ENCODE measurements at places on chromosomes 16 and 17. TPM values are rescaled to one million over a fixed set of nuclear protein-coding genes. Genes with fewer than 3 reads are reported as not detected.

DNA sequence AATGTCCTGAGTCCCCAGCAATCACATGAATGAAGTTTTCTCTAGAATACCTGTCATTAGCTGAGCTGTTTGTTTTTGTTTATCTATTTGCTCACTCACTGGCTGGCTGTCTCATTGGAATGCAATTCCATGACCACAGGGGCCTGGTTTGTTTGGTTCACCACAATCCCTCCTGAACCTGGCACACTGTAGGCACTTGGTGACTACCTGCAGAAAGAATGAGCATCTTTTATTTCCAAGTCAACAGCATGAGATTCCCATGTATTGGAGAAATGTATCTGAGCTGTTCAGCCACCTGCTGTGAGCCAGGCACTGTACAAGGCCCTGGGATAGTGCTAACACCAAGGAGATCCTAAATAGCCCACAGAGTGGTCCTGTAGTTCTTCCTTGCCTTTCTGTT is 345.1 kb downstream of the XYLT1 start:
- DNase-seq: no peak

DNA sequence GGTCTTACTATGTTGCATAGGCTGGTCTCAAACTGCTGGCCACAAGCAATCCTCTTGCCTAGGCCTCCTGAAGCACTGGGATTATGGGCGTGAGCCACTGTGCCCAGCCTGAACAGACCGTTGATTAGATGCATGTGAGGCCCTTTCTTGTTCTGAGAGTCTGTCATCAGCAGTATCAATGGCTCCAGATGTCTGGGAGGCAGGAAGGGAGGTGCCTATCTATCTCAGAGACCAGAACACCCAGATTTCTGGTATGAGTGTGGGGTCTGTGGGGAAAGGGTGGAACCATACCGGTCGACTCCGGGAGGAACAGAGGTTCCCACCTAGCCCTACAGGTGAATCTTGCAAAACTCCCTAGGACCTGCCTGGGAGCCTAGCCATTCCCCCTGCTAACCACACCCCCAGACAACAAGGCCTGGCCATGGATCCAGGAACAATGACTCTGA is 71.7 kb downstream of the PRKCB start:
- DNase-seq: no peak

DNA sequence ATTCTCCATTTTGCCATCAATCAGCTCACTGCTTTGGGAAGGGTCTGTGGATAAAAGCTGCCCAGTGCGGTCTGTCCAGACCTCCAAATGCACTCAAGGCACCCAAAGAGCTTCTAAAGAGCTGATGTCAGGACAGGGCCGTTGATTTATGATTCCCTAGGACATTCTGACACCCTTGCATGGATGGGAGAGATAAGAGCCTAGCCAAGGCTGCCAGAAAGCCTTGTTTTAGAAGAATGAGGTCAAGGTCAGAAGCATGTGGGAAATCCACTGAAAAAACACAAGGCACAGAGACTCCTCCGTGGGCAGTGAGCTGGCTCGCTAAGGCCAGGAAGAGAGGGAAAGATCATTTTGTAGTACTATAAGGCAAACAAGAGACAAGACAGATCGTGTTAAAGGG is 214.0 kb downstream of the CDH11 start:
- peak; percentile 22 for DNase-seq

DNA sequence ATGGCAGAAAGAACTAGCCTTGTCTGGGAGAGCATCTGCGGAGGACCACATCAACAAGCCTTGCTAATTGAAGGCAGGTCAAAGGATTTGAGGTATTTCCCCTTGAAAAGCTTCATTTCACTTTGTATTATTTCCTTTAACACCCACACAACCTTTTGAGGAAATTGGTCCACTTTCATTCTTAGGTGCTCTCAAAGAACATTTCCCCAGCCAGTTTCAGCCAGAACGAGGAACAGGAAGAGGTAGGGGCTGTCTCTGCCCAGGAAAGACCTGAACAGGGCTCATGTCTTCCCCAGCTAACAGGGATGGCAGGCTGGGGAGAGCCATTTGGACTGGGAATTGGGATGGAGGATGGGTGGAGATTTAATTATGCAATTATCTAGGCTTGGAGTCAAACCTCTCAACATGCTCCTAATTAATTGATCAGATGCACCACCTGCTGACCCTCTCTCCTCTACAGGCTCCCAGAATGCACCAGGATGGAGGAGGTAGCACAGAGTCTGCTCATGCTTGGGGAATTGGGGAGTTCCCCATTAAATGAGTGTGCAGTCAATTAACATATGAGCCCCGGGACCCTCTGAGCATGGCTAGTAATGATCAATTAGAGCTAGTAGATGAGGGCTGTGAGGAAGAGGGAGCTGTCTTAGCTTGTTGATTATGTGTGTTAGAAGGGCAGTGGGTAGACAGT is 84.6 kb downstream of the GP2 start:
- no peak for DNase-seq

DNA sequence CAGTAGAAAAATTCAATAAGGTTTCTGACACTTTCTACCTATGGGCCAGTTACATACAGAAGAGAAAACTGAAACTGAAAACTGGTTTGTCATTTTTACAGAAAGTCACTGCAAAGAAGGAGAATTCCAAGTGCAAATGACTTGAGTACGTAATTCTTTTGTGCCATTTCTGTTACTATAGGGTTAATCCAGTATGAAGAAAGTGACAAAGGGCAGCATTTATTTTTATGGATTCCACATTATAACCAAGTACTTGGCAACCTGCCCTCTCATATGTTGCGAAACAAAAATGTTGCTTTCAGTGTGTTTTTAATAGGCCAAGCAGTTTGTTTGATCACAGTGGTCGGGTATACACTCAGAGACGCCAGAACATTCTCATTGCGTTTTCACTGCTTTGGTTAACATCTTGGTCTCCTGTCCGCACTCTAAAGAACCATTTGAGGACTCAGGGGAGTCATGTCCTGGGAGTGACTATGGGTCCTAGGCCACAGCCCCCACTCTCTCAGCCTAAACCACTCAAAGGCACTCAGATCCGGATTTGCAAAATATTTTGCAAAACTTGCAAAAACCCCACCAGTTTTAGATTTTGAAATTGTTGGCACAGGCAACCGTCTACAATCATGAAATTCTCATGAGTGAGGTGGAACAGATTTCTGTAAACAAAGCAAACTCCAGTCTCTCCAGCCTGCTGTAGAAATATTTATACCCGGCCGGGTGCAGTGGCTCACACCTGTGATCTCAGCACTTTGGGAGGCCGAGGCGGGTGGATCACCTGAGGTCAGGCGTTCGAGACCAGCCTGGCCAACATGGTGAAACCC is 15.4 kb upstream of the HELZ start:
- no peak for DNase-seq

GRCh38 chr16:89026121-89026612 is 49.2 kb upstream of the CBFA2T3 start:
- no peak for DNase-seq

DNA sequence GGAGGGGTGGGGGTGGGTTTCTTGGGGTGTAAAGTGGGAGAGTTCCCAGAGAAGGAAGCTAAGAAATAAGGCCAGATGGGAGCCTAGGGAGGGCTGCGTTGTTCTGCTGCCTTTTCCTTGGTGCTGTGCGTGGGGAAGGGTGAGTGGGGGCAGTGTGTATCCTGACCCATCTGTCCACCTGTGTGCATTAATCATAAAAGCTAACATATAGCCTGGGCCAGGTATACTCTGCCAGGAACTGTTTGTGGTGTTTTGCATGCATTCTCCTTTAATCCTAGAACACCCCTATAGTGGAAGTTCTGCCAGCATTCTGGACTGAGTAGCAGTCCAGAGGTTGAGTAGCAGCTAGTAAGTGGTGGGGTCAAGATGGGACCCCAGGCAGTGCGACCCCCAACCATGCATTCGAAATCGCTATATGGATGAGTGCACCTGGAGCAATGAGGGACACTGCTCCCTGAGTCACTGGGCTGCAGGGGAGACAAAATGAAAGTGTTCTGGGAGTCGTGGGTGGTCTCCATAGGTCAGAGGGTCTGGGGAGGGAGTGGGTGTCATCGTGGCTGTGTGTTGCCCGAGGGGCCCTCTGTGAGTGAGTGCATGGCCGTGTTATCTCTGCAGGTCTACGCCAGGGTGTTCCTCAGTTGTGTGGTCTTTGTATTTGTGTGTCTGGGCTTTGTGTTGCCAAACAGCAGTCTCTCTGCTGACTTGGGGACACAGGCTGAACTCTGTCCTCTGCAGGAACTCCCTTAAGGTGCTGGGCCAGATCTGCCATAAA is 1.3 kb downstream of the ERBB2 start:
- DNase-seq: no peak

DNA sequence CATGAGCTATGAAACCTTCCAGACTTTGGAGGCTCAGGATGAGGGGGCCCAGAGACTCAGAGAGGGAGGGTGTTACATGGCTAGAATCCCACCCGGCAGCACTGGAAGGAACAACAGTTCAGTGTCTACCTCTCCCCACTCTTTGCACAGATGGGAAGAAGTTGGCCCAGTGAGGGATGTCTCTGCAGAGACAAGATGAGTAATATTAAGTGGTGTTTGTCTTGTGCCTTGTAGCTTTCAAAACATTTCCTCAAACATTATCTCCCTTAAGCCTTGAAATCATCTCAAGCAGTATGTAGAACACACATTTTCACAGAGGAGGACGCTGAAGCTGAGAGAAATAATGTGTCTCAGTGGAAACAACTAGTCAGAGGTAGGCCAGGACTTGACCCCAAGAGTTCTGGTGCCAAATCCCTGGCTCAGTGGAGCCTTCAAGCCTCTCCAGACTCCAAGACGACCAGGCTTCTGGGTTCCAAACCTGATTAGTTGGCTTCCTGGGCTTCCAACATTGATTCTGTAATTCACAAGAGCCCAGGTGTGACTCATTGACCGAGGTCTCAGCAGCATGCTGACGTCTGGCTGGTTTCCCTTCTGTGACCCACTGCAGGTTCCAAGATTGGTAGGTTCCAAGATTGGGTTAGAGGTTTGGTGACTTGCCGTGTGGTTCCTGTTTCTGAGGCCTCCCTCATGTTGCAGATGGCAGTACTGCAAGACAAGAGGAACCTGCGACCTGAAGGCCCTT is 7.4 kb downstream of the RNF112 start:
- DNase-seq: no peak

GRCh38 chr16:23296994-23297393 is 5.1 kb upstream of the SCNN1B start:
- DNase-seq: peak; percentile 55

Gene RNF112
- 22.6 TPM for polyA plus RNA-seq

Gene COPRS
- 88.8 TPM for polyA plus RNA-seq

Gene STXBP4
- 3.9 TPM for polyA plus RNA-seq
